ENCODE measurements at places on chromosomes 6 and 20.

- DNase-seq = no peak
These were observed 163.2 kb upstream of the OLIG3 start for GRCh38 chr6:137657351-137657911.

- DNase-seq = no peak
These were observed 40.9 kb downstream of the OVOL2 start for GRCh38 chr20:18016772-18017171.

DNA sequence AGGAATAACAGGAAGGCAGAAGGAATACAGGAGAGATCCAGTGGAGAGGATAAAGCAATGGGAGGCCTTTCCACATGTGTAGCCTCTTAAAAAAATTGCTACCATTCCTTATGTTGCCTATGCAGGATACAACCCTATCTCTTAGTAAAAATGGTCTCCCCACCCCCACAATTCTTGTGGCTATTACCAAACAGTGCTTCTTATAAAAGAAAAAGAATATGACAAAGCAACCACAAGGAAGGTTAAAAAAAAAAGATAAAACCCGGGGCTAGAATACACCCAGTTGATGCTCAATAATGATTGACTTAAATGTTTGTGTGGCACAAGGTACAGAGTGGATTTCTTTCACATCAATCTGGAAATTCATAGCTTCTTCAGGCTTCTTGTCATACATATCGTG is 250.9 kb downstream of the HIVEP2 start:
- DNase-seq = no peak

DNA sequence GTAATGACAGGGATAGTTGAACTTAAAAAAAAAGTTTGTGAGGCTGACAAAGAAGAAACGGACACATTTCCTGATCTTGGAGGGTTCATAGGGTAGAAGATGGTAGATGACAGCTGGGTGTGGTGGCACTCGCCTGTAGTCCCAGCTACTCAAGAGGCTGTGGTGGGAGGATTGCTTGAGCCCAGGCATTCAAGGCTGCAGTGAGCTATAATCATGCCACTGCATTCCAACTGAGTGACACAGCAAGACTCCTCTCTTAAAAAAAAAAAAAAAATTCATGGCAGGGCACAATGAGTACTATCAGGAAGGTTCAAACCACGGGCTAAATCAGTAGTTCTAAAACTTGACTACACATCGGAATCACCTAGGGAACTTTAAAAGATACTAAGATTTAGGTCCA is 2.0 kb upstream of the MICA start:
- peak; percentile 15 for DNase-seq

- no peak for DNase-seq
These were observed 36.3 kb downstream of the PRDM1 start for GRCh38 chr6:106122306-106122918.

DNA sequence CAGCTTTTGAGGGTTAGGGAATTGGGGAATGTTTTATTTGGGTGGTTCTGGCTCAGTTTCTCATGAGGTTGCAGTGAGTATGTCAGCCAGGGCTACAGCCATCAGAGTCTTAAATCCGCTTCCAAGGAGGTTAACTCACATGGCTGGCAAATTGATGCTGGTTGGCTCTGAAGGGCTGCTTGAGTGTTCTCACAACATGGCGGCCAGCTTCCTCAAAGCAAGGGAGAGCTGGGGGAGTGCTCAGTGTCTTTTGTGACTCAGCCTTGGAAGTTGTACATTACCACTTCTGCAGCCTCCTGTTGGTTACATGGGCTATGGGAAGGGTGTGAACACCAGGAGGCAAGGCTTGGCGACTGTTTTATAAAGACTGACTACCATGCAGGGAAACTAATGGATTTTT is 17.8 kb upstream of the PPP1R3G start:
- no peak for DNase-seq

- no peak for DNase-seq
These were observed 169.3 kb upstream of the BTBD3 start for GRCh38 chr20:11748436-11748835.
